NCI-H460 (cell line): ENCODE measurements at places on chromosomes 2 and 18. TPM values are rescaled to one million over a fixed set of nuclear protein-coding genes. Genes with fewer than 3 reads are reported as not detected.

GRCh38 chr2:119062652-119063051 lies 95.9 kb downstream of the C1QL2 start:
- DNase-seq = no peak

GRCh38 chr2:122831649-122832048 lies 1076.2 kb downstream of the TSN start:
- DNase-seq = no peak

DNA sequence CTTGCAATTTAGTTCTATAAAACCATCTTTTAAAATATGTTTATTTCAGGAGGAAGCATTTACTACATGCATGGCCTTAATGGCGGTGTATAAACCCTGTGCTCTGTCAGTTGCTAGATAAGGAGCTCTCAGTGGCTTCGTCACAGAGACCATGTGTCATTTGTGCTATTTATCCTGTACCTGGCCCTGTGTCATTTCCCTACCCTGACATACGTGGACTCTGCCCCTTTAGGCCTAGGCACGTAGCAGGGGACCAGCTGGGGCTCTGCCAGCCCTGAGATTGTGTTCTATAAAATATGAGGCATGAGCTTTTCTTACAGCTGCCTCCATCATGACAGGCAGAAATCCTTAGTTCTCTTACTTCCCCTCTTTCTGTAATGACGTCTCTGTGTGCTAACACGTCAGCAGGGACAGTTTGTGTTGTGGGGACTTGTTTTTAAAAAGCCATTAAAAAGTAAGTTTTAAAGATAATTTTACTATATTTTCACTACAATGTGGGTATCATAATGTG lies 88.0 kb downstream of the ITGB1BP1 start:
- DNase-seq = no peak

GRCh38 chr2:162057426-162057825 lies 16.6 kb downstream of the DPP4 start:
- DNase-seq = no peak

GRCh38 chr2:19949071-19949470 lies 40.8 kb downstream of the WDR35 start:
- DNase-seq = no peak

GRCh38 chr2:13335862-13336535 lies 619.3 kb downstream of the TRIB2 start:
- no peak for DNase-seq

The LHCGR gene
- total RNA-seq = 0.32 and 0.40 TPM in 2 replicates

The GPR17 gene
- total RNA-seq = not detected in 2 replicates

The ALK gene
- 0.02 TPM in 1 of 2 replicates, not detected in the other for total RNA-seq
